Activated CD4-positive, CD25-positive, alpha-beta regulatory T cell treated with anti-CD3 and anti-CD28 coated beads, Interleukin-2, amount 50 U/mL, for 24 hours (primary cell): ENCODE measurements at places on chromosomes 1 and 21.

GRCh38 chr1:222077206-222077605 is 335.3 kb upstream of the DUSP10 start:
- ATAC-seq = no peak

GRCh38 chr21:38843379-38843778 is 37.6 kb downstream of the ETS2 start:
- ATAC-seq = no peak

DNA sequence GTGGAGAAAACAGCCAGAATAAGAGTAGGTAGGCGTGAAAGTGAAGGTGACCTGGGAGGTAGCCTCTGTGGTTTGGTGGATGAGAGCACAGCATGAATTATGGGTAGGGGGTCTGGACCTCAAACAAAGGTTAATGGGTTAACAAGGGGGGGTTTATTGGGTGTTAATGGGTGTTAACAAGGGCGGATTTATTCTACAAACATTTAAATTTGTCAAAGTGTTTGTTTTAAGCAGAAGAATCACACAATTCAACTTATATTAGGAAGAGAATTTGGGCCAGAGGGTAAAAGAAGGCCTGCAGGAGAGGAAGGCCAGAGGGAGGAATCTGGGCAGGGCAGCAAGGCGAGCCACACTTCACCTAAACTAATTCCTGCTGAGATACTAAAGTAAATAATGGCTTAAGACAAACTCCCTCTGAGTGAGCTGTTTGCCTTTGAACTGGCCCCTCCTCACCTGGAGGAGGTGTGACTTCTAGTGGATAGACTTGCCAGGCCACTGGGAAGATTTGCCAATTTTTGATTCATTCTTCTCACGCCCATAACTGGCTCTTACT is 191.7 kb downstream of the GIPC2 start:
- no peak for ATAC-seq

GRCh38 chr1:29931477-29932175 is 695.3 kb downstream of the PTPRU start:
- no peak for ATAC-seq

DNA sequence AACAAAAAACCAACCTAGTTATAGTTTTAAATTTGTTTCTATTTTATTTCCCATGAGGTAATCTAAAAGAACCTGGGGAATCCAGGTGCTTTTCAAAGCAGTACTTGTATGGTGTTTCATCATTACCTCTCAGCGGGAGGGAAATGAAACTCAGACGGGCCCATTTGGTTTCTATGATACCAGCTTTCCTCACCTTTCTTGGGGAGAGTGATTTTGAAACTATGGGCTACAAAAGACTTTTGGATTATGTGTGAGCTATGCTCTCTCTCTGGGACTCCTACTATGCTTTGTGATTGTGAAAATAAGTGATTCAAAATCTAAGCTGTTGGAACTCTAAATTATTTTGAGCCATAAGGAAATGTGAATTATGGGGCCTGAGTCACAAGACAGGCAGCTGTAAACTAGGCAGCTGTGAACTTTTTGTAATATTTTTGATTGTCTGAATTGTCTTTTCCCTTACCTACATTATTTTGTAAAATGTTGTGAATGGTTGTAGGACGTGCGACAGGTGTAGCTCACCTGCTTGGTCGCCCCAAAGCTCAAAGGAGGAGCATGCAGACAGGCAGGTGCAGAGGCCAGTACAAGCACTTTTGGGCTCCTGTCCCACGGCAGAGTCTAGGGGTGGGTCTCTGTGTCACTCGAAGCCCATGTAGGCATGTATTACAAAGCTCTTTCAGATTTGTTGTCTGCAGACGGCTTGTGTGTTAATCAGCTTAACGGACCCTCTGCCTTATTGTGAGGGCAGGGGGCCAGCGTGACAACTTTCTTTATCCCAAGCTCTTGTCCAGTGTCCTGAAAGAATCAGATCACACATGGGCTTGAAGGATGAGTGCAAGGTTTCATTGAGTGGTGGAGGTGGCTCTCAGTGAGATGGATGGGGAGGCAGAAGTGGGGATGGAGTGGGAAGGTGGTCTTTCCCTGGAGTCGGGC is 64.8 kb upstream of the BACH1 start:
- ATAC-seq = peak; percentile 80

- ATAC-seq = no peak
These were observed at the start of gene TMPRSS2 for GRCh38 chr21:41507521-41508414. Gene TMPRSS2, minus strand, starts transcription at chr21:41508158. Its CDS starts 10,025 bp downstream, at chr21:41498133.
